ENCODE measurements at places on chromosomes 12 and 14. TPM values are rescaled to one million over a fixed set of nuclear protein-coding genes. Genes with fewer than 3 reads are reported as not detected.

DNA sequence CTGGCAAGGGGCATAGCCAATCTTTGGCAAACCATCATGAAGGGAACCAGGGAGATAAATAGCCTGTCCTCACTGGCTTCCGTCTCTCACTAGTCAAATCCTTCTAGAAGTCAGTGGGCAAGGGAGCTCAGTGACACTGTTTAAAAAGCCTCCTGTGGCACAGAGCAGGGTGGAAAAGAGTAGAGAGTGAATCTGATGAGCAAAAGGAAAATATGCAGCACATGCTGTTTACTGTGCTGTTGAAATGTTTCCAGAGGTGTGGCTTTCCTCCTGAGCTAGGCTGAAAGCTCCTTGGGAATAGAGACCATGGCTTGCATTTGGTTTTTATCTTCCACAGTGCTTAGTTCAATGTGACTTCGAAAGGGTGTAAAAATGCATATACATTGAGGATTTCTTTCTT, 7.7 kb upstream of the DYRK2 start:
- H3K4me3 ChIP-seq = no peak overlapping the region
- H3K36me3 ChIP-seq = no peaks in the 10 kb centered on the region
- H3K27me3 ChIP-seq = peaks cover 17% of the 10 kb centered on the region
- H3K27ac ChIP-seq = no peak overlapping the region
- no peaks in the 10 kb centered on the region for H3K4me1 ChIP-seq

- no peak for DNase-seq
- H3K4me3 ChIP-seq = no peak overlapping the region
- H3K4me1 ChIP-seq = no peaks in the 10 kb centered on the region
- H3K27ac ChIP-seq = no peak overlapping the region
- peaks cover 28% of the 10 kb centered on the region for H3K36me3 ChIP-seq
These were observed 23.3 kb upstream of the GYS2 start for GRCh38 chr12:21627924-21628323.

DNA sequence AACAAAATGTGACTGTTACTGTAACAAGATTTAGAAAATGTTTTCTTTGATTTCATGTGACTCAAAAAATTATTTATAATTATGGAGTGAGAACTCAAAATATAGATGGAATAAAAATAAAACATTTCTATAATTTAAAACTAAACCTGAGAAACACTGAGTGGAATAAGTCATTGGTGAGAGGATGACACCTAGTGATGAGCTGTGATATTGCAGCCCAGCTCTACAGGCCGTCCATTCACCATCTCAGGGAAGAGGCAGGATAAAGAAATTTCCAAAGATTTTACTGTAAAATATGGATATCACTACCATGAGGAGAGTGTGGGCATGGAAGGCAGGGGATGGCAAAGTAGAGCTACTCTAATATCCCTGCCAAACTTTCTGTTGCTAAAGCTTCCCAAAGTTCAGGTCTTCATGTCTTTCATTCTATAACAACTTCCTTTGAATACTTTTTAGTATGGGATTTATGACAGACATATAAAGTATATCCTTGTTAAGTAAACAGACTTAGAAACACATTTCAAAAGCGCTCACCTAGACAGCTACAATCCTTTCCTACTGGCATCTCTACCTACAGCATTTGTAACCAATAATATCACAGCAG, 308.0 kb downstream of the ITPR2 start:
- no peak for DNase-seq
- H3K36me3 ChIP-seq = peaks cover 13% of the 10 kb centered on the region
- H3K4me1 ChIP-seq = peaks cover 11% of the 10 kb centered on the region
- no peak overlapping the region for H3K4me3 ChIP-seq
- H3K27ac ChIP-seq = no peak overlapping the region

- no peak for DNase-seq
- no peaks in the 10 kb centered on the region for H3K36me3 ChIP-seq
- H3K4me1 ChIP-seq = no peaks in the 10 kb centered on the region
- H3K27ac ChIP-seq = no peak overlapping the region
- no peak overlapping the region for H3K4me3 ChIP-seq
These were observed 81.1 kb downstream of the NKX2-1 start for GRCh38 chr14:36438883-36439282.

- DNase-seq = no peak
- peaks cover 32% of the 10 kb centered on the region for H3K4me1 ChIP-seq
- H3K36me3 ChIP-seq = no peaks in the 10 kb centered on the region
- no peak overlapping the region for H3K27ac ChIP-seq
- peaks cover 5% of the 10 kb centered on the region for H3K27me3 ChIP-seq
These were observed 61.4 kb upstream of the BEGAIN start for GRCh38 chr14:100648474-100649172.

- no peak overlapping the region for H3K4me3 ChIP-seq
- no peaks in the 10 kb centered on the region for H3K4me1 ChIP-seq
- H3K27ac ChIP-seq = no peak overlapping the region
These were observed 155.7 kb downstream of the PELI2 start for GRCh38 chr14:56273951-56274350.

- H3K4me1 ChIP-seq = peaks cover 7% of the 10 kb centered on the region
- DNase-seq = no peak
- no peaks in the 10 kb centered on the region for H3K36me3 ChIP-seq
- H3K27ac ChIP-seq = no peak overlapping the region
- peaks cover 11% of the 10 kb centered on the region for H3K27me3 ChIP-seq
- no peak overlapping the region for H3K4me3 ChIP-seq
These were observed 83.3 kb downstream of the SCARB1 start for GRCh38 chr12:124780336-124780735.

DNA sequence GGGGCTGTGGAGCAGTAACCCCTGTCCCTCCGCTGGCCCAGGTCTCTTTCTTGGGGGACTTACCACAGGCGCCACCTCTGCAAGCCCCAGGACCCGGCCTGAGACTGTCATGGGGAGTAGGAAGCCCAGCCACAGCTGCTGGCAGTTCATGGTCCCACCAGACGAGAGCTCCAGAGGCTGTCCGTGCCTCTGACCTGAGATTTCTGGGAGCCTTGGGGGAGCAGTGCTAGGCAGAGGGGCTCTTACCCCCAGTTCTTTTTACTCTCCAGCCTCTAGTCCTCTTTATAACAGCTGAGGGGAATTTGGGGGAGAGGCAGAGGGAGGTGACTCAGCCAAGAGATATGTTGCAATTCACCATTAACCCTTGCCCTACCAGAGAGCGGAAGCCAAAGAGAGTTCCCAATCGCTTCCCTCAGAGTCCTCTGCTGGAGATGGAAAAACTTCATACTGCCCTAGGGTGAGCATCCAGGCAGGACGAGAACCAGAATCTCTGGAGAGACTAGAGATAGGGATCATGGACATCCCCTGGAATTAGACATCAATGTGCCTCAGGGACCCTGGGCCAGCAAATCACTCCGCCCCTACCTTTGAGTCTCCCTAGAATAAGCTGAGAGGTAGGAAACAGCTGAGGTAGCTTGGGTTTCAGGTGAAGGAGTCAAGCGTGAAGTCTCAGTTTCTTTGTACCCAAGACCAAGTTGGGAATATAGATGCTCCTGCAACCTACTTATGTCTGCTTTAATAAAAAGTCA, at the start of gene MMP19:
MMP19 (minus strand) TSS at position 256 of the 749 bp plus-strand sequence; CDS start at position 150, 106 bp downstream.
- no peak for DNase-seq
- H3K4me1 ChIP-seq = peaks cover 10% of the 10 kb centered on the region
- H3K36me3 ChIP-seq = no peaks in the 10 kb centered on the region
- no peak within 1 kb of the TSS for H3K27ac ChIP-seq

DNA sequence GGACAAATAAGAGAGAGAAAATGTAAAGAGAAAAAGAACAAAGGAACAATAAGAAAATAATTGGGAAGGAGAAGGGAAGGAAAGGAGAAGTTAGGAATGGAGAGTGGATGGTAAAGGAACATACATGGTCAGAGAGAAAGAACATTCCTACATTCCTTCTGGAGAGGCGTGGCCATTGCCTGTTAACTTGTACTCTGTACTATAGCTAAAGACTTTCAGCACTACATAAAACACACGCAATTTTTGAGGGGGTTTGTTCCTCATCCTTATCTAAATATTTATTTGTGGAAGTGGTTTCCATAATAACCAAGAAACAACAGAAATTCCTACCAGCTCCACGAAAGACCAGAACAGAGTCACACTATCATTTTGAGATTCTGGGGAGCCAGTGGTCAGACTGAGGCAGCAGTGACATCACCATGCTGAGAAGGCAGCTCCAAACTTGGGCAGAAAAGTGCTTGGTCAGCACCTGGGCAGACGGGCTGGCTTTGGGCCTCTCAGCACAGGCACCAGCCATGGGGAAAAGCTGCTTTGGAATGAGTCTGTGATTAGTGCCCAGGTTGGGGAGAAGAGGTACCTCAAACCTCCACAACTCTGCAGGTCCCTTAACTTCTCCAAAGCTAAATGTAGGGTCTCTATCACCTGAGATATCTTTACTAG, 125.9 kb upstream of the NTF3 start:
- H3K4me1 ChIP-seq = no peaks in the 10 kb centered on the region
- no peaks in the 10 kb centered on the region for H3K36me3 ChIP-seq
- no peak overlapping the region for H3K27ac ChIP-seq

- H3K36me3 ChIP-seq = peaks cover 35% of the 10 kb centered on the region
- H3K4me1 ChIP-seq = peaks cover 51% of the 10 kb centered on the region
- no peaks in the 10 kb centered on the region for H3K27me3 ChIP-seq
- H3K4me3 ChIP-seq = no peak overlapping the region
These were observed 21.7 kb downstream of the ELK3 start for GRCh38 chr12:96215919-96216273.

DNA sequence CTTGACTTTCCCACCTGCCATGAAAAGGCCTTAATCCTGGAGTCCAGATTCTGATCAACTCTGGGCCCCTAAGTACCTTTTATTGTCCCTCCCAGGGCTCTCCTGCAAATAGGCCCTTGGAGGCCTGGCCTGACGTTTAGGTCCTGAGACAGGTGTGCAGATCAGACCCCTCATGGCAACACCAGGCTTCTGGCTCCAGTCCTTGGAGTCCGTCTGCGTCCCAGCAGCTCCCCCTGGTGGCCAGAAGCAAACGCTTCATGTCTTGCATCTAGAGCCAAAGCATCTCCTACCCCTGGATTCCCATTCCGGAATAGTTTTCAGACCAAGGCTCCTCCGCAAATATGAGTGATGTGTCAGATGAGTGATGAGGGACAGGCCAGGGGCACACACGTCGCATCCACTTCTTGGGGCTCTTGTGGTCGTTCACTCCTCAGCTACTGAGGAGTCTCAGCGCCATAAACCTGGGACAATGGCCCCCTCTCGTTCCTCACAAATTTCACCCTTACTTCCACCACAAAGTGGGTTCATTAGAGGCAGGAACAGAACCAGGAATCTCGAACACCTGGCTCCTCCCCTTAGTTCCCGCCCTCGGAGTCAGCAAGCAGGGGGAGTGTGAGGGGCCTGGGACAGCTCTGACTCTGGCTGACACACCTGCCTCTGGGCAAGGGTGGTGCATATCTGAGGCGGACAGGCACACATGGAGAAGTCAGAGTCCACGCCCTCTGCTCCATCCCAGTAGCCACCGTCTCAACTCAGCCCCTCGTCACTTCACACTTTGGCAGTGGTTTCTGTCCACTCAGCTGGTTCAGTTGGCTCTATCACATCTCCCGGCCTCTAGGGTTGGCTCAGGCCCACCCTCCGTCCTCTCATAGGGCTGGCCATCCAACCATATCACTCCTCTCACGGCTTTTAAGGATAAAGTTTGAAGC, 77.9 kb upstream of the PWP1 start:
- H3K4me1 ChIP-seq = no peaks in the 10 kb centered on the region
- no peak overlapping the region for H3K4me3 ChIP-seq
- no peak overlapping the region for H3K27ac ChIP-seq

- H3K27ac ChIP-seq = no peak overlapping the region
- H3K4me1 ChIP-seq = no peaks in the 10 kb centered on the region
- no peaks in the 10 kb centered on the region for H3K27me3 ChIP-seq
These were observed 315.9 kb downstream of the BMP4 start for GRCh38 chr14:53640695-53641094.

DNA sequence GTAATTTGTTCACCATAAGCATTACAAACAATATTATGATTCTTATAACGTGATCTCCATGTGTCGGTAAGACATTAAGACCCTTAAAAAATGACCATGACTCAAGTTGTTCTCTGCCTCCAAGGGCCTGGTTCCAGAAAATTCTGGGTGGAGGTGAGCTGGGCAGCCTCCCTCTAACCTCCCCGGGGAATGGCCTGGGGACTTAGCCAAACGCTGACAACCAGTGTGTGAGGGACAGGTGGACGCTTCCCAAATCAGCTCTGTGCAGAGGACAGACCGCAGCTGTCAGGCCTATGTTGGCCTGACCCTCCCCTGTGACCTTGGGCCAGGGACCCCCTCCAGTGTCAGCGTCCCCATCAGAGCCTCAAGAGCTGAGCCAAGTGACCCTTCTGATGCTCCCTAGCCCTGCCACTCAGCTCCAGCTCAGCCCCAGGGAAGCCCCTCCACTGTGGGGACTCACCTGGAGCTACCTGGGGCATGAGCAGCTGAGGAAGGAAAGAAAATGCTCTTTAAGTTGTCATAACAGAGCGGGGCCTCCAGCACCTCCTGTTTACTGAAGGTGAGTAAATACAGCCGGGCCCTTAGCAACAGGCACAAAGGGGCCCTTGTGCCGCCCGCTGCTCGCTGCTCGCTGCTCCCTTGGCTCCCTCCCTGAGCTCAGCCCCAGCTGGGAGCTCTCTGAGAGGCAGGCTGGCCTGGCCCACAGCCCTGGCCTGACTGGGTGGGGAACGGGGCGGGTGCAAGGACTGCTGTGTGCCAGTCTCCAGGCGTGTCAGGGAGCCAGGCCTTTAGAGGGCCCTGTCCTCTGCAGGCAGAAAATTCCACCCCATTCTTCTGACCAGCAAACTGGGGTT, 116.6 kb downstream of the CALM1 start:
- H3K4me1 ChIP-seq = no peaks in the 10 kb centered on the region
- peaks cover 11% of the 10 kb centered on the region for H3K27me3 ChIP-seq
- no peaks in the 10 kb centered on the region for H3K36me3 ChIP-seq
- H3K27ac ChIP-seq = no peak overlapping the region

DNA sequence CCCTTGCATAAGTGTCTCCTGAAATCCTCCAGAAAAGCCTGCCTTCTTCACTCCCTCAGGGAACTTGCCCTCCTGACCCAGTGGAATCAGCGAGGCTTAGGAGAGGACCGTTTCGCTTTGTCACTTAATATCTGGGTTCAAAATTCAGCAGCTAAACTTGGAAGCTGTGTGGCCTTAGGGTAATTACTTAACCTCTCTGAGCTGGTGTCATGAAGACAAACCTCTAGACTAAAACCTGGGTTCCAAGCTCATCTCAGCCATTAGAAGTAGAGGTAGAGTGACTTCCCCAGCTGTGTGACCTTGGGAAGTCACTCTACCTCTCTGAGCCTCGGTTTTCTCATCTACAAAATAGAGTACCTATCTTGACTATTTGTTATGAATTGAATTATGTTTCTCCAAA, 18.3 kb upstream of the RBM19 start:
- no peak for DNase-seq
- peaks cover 2% of the 10 kb centered on the region for H3K27me3 ChIP-seq
- H3K27ac ChIP-seq = no peak overlapping the region
- H3K4me3 ChIP-seq = no peak overlapping the region
- no peaks in the 10 kb centered on the region for H3K36me3 ChIP-seq

GRIN2B gene
- total RNA-seq = not detected

SOAT2 gene
- total RNA-seq = 1.5 TPM

ACSM4 gene
- total RNA-seq = not detected

ZNF891 gene
- total RNA-seq = 1.6 TPM

POTEG gene
- not detected for total RNA-seq

GLS2 gene
- 0.33 TPM for total RNA-seq
